ENCODE measurements at places on chromosomes 13 and 19.

DNA sequence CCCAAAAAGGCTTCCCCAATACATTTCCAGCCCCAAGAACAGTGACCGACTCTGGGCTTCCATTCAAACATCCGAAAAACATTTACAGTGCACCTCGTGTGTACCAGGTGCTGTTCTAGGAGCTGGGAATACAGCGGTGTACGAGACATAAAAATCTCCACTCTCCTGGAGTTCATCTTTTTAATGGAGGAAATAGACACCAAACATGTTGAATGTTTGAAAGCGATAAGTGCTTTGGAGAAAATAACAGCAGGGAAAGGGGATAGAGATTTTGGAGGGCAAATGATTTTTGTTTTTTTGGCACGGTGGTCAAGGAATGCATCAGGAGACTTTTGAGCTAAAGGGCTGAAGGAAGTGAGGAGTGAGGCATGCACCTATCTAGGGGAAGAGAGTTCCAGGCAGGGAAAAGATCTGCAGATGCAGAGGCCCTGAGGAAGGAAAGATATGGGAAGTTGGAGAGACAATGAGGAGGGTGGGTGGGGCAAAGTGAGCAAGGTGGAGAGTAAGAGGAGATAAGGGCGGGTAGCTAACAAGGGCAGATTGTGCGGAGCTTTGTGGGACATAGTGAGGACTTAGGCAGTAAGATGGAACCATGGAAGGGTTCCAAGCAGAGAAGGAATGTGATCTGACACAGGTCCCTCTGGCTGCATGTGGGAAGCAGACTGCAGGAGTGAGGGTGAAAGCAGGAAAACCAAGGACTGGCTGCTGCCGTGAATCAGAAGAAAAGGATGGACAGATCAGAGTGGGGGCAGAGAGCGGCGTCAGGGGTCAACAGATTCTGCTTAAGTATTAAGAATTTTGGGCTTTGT lies 703 bp upstream of the FBL start:
- no peak for DNase-seq

- no peak for DNase-seq
Observed at GRCh38 chr13:66809485-66809884, 420.7 kb downstream of the PCDH9 start.

GRCh38 chr19:2511991-2512390 lies 36.1 kb downstream of the GADD45B start:
- no peak for DNase-seq

DNA sequence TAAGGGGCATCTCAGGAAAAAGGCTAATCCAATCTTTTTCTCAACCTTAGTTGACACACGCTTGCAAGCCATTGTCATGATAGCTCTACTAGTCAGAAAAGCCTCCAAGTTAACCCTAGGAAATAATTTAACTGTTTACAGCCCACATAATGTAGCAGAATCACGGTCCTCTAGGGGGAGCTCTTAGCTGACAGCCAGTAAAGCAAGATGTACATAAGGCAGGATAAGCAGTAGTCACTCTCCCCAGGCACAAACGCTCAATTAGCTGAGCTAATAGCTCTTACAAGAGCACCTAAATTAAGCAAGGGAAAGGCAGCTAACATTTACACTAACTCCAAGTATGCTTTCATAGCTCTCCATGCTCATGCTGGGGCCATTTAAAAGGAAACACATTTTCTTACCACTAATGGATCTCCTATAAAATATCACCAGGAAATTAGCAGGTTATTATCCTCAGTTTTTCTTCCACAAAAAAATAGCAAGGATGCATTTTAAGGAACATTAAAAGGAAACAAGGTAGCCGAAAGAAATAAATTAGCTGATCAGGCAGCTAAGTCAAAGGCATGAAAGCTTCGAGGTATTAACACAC lies 33.7 kb upstream of the ZSCAN5A start:
- DNase-seq = no peak

- no peak for DNase-seq
Observed at GRCh38 chr19:33532859-33533460, 11.4 kb upstream of the PEPD start.

- DNase-seq = no peak
Observed at GRCh38 chr13:33994826-33995502, 177.0 kb downstream of the RFC3 start.

- DNase-seq = no peak
Observed at GRCh38 chr19:48174445-48175030, 4.1 kb downstream of the ZSWIM9 start.
